ENCODE measurements at places on chromosomes 11 and 22.
A peak's percentile ranks its signal among the peaks of the same experiment; 100 is the strongest.

- DNase-seq: peak; percentile 52
These were observed 30.3 kb downstream of the TNKS1BP1 start for GRCh38 chr11:57294225-57295131.

GRCh38 chr11:76837696-76838677, 22.7 kb upstream of the ACER3 start:
- DNase-seq: peak; percentile 45

DNA sequence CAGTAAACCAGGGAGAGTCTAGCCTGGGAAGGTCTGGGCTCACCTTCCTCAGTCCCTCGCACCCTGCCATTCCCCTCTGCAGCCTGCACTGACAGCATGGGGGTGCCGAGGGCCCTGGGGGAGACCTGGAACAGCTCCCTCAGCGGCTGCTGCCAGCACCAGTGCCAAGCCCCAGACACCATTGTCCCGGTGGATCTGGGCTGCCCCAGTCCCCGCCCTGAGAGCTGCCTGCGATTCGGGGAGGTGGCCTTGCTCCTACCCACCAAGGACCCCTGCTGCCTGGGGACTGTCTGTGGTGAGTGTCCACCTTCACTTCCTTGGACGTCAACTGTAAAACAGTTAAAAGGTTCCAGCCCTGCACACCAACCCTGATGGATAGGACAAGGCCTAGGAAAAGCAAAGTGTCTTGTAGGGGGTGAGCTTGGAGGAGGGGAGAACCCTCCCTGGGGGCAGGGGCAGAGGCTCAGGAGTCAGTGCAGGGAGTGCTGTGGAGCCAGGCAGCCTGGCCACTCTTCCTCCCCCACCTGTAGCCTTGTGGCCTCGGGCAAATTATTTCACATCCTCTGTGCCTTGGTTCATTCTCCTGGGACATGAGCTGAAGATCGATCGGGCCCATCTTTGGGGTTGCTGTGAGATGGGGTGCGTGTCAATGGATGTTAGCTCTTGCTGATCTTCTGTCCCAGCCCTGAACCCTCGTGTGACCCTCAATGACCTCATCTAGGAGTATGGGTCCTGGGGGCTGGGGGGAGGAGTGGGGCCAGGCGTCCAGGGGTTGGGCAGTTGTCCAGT, 85.2 kb upstream of the MYOD1 start:
- DNase-seq: no peak

- no peak for DNase-seq
These were observed 154.3 kb upstream of the TBCEL start for GRCh38 chr11:120869516-120870011.

GRCh38 chr11:17371614-17372013, 16.8 kb downstream of the KCNJ11 start:
- DNase-seq: no peak

GRCh38 chr11:113446112-113446511, 29.1 kb downstream of the DRD2 start:
- DNase-seq: no peak

GRCh38 chr22:27097506-27097905, 440.1 kb downstream of the MIAT start:
- no peak for DNase-seq

DNA sequence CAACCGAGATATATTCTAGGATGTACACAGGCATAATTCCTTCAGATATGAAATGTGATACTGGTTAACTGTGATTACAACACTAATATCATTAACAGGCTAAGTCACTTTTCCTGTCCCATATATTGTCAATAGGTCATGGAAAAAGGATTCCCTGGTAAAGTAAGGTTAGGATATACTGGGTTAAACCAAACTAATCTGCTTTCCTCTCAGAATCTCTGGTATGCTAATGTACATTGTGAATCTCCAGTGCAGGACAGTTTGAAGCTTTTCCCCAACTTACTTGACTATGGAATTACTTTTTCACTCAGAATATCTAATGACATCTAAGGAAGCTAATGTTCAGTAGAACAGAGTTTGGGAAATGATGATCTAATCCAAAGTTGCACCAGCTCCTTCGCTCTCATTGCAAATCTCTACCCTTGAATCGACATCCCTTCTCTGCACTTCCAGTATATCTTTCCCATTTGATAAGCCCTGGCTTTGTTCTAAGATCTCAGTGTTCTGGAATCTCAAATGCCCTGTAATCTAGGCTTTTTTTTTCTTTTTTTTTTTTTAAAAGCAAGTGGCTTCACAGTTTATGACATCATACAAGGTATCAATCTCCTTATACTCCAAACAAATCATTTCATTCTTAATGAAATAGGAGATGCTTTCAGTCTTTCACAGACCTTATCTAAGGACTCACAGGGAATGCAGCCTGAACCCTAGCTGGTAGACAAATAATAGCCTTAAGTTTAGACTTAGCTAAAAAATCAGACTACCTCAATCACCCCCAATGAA, 43.8 kb downstream of the COPB1 start:
- DNase-seq: no peak

DNA sequence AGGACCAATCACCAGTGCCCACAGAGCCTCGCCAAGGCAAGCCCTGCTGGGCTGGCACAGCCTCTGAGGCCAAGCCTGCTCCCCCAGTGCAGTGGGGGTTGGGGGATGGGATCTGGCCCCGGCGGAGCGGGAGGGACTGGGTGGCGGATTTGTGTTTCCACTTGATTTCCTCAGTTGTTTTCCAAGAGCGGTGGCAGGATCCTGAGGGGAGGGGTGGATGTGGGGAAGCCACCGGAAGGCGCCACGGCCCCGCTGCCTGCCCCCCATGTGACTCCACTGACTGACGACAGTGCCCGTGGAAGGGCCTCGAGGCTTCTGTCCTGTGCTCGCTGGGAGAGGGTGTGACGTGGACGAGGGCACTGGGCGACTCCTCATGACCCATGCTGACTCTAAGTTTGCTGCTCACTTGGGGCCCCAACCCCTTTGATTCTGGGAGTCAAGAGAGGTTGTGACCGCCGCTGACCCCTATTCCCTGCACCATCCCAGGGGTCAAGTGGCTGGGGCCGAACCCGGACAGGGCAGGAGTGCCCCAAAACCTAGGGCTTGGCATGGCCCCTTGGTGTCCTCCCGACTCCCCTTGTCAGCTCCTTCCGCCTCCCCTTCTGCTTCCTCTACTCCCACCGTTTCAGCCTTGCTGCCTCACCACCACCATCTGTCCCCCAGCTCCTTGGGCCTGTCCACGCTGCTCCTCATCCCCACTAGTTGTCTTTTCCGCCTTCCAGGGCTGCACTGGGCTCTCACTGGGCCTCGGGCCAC, 23.5 kb upstream of the PICK1 start:
- DNase-seq: peak; percentile 90

GRCh38 chr11:35982061-35982460, 38.2 kb downstream of the LDLRAD3 start:
- DNase-seq: no peak

DNA sequence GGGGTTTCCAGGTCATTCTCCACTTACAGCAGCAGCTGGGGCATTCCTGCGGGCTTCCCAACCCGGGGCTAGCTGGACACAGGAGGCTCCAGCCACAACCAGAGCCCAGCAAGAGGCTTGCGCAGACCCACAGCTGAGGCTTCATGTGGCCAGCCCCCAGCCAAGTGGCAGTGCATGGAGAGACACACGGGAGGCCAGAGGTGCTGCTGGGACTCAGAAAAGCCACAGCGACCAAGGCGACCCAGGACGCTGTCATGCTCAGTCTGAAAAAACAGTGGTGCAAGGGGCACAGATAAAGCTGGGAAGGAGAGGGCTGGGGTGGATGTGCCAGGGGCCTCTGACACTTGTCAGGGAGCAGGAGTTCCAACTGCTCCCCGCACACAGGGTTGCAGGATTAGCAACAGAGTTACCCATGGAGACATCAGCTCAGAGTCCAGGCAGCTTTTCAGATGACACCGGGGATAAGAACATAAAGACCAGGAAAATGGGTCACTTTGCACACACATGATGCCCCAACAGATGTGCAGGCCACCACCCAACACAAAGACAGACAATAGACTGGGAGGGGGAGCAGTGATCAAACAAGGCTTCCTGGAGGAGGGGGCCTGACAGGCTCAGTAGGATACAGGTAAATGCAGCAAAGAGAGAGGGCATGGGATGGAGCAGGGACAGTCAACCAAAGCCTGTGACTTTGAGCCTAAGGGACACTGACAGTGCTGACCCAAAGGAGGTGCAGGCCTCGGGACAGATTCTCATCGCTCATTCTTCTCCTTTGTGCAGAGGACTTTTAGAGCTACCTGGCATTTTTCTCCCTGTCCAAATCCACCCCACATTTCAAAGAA, 6.9 kb upstream of the NEAT1 start:
- no peak for DNase-seq

DNA sequence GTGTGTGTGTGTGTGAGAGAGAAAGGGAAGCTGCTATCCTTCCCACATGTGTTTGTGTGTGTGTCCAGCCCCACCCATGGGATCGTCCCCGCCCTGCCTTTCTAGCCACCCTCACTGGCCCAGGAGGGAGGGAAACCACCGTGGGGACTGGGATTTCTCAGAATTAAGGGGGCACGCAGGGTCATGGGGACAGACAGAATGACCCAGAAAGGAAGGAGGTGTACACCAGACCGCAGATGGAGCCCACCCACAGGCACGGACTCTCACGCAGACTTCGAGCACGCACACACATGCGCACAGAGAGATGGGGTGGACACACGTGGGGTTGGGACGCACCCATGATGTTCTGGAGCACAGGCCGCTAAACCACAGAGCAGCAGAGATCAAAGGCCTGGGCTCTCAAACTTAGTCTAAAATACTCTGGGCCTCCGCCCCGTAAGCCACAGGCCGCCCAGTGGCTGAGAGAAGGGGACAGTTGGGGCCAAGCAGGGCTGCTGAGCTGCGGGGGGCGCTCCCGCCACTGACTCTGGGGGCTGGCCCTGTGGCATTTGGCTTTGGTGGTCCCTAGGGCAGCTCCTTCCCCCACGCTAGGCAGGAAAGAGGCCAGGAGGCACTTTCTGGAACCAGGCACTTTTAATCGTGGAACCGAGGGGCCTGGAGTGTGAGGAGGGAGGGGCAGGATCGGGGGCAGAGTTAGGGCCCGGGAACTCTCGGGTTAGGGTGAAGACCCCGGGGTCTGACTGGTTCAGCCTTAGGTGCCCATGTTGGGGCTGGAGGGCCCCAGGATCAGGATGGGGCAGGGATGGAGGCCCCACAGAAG, 1.5 kb downstream of the IFITM5 start:
- DNase-seq: no peak

- no peak for DNase-seq
These were observed 920.1 kb upstream of the CNTN5 start for GRCh38 chr11:98100689-98101088.
